Muscle of arm (tissue), 14 donors: ENCODE measurements at places on chromosomes 2 and 18. TPM values are rescaled to one million over a fixed set of nuclear protein-coding genes. Genes with fewer than 3 reads are reported as not detected.

The KIF3C gene
- 6.5 TPM for polyA plus RNA-seq

GRCh38 chr18:56038171-56039030 is 450.4 kb upstream of the TCF4 start:
- DNase-seq, result no peak

GRCh38 chr2:54995553-54995952 is 54.7 kb downstream of the RTN4 start:
- DNase-seq, result no peak

- no peak for DNase-seq
These were observed 229.4 kb downstream of the THSD7B start for GRCh38 chr2:136994793-136995192.

The DYTN gene
- polyA plus RNA-seq, result not detected

The FAM237A gene
- polyA plus RNA-seq, result not detected

GRCh38 chr2:37984589-37984988 is 59.5 kb downstream of the RMDN2 start:
- DNase-seq, result no peak

DNA sequence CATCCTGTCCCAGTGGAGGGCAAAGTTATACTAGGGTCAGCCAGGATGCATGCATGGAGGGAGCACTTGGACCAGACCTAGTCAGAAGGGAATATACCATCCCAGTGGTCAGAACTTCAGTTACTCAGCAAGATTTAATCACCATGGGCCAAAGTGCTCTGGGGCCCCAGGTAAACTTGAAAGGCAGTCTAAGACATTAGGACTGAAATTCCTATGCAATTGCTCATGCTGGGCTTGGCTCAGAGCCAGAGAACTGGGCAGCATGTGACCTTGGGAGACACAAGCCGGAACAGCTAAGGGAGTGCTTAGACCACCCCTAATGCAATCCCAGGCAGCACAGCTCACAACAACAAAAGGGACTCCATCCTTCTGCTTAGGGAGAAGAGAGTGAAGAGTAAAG is 401.3 kb downstream of the KCNJ3 start:
- no peak for DNase-seq

DNA sequence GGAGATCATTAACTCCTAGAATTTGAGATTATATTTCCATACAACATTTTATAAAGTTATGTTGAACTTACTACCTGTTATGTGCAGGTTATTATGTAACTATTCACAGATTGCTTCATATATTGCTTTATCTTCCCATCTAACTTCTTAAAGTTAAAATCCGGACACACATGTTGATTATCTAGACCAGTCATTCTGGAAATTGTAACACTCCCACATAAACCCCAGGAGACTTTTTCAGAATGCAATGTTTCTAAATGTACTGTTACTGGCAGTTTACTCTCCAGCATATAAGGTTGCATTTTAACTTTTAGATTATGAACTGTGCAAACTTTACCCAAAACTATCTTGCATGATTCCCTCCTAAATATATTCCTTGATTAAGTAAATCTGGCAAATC is 70.5 kb upstream of the FAM117B start:
- DNase-seq, result no peak

GRCh38 chr2:219565130-219566080 is 5.9 kb downstream of the OBSL1 start:
- DNase-seq, result no peak

- DNase-seq, result peak; percentile 81
These were observed 186.3 kb downstream of the TCF4 start for GRCh38 chr18:55401638-55402191.

The NOTO gene
- polyA plus RNA-seq, result not detected

DNA sequence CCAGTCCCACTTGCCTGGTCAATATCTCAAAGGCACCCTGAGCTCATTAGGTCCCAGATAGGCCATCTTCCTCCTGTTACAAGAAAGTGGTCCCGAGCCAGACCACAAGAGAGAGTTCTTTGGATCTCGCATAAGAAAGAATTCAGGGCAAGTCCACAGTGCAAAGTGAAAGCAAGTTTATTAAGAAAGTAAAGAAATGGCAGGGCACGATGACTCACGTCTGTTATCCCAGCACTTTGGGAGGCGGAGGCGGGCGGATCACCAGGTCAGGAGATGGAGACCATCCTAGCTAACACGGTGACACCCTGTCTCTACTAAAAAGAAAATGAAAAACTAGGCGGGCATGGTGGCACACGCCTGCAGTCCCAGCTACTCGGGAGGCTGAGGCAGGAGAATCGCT is 10.8 kb upstream of the SMAD7 start:
- DNase-seq, result no peak

DNA sequence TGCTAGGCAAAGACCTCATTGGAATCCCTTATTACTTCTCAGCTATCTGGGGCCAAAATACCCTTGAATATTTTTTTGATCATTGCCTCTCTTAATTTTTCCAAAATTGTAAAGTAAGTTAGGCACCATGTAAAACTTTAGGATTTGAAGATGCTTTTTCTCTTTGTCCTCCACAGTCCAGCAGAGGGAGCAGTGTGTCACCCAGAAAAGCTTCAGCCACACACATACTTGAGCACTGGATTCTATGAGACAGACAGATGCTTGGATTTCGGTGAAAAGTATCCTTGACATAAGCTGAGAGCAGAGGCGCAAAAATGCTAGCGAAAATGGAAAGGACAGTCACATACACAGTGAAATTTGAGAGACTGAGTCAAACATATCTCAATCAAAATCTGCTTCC is 74.7 kb upstream of the KCNJ3 start:
- DNase-seq, result peak; percentile 65

GRCh38 chr2:217293046-217293445 is 433.2 kb upstream of the TNP1 start:
- DNase-seq, result no peak

DNA sequence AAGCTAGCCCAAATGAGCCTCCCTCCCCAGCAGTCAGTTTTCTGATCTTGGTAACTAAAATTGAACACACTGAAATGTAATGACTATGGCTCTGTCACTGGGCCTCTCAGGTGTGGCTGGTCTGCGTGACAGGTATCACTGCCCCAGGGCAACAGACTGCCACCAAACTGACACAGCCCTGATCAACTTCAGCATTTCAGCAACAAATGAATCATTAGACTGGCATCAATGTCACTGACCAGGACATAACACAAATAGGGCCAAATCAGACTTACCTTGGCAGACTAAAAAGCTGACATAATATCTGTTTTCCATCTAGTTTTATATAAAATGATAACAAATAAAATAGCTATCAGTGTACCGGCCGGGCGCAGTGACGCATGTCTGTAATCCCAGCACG is 290.8 kb upstream of the CHAC2 start:
- no peak for DNase-seq

The ACTR1B gene
- polyA plus RNA-seq, result 41.8 TPM

The THSD7B gene
- polyA plus RNA-seq, result not detected

The FOSL2 gene
- 16.5 TPM for polyA plus RNA-seq

The CDH19 gene
- not detected for polyA plus RNA-seq

GRCh38 chr2:26934335-26934724 is 36.1 kb upstream of the MAPRE3 start:
- DNase-seq, result no peak

GRCh38 chr2:118122594-118123281 is 34.5 kb downstream of the INSIG2 start:
- DNase-seq, result peak; percentile 14

The DSG3 gene
- not detected for polyA plus RNA-seq

GRCh38 chr18:23902396-23902795 is 112.2 kb upstream of the TTC39C start:
- DNase-seq, result no peak

- DNase-seq, result no peak
These were observed 59.8 kb upstream of the IL1R1 start for GRCh38 chr2:102082571-102083392.

DNA sequence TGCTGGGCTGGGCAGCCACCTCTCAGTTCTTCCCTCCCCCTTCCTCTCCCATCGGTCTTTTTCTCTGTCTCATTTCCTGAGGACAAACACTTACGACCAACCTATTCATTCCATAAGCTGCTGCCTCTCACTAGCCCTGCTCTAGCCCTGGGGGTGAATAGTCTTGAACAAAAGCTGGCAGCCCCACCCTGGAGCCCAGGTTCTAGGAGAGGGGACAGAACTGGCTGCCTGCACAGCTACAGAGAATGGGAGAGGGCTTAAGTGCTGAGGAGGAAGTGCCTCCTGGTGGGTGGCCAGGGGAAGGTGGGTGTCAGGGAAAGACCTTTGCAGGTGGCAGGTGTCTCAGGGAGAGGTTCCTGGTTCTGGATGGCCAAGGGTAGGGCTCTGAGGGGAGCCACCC is 22.8 kb downstream of the ANO7 start:
- DNase-seq, result no peak

DNA sequence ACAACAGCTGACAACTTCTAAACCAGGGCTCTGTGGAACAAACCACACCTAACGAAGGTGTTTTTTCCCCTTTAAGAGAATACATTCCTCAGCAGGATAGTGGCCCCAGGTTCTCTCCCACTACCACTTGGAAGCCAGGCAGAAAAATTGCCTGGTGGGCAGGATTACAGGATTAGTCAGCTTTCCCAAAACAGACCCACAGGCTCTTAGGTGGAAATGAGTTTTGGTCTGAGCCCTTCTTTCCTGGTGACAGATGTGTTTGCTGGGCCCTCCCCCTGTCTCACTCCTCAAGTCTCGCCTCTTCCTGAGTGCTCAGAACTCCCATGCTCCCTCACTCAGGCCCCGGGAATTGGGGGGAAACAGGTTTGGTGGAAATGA is 139.4 kb upstream of the HAAO start:
- DNase-seq, result no peak

- DNase-seq, result no peak
These were observed 6.1 kb downstream of the LBH start for GRCh38 chr2:30237239-30237965.

DNA sequence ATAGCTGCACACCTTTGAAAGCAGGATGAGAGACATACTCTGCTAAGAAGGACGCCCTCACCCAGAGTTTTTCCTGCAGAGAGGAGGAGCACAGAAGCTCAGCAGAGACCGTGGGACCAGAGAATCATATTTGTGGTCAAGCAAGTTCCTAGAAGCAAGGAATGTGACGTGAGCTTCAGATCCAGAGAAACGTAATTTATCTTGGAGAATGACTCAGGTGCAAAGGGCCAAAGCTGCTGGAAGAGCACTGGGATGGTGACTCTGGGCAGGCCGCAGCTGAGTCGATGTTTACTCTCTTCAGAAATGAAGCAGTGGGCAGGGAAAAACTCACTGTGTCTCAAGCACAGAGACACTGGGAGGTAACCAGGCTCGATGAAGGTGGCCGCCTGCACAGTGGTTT is 50.1 kb upstream of the IGFBP2 start:
- no peak for DNase-seq

DNA sequence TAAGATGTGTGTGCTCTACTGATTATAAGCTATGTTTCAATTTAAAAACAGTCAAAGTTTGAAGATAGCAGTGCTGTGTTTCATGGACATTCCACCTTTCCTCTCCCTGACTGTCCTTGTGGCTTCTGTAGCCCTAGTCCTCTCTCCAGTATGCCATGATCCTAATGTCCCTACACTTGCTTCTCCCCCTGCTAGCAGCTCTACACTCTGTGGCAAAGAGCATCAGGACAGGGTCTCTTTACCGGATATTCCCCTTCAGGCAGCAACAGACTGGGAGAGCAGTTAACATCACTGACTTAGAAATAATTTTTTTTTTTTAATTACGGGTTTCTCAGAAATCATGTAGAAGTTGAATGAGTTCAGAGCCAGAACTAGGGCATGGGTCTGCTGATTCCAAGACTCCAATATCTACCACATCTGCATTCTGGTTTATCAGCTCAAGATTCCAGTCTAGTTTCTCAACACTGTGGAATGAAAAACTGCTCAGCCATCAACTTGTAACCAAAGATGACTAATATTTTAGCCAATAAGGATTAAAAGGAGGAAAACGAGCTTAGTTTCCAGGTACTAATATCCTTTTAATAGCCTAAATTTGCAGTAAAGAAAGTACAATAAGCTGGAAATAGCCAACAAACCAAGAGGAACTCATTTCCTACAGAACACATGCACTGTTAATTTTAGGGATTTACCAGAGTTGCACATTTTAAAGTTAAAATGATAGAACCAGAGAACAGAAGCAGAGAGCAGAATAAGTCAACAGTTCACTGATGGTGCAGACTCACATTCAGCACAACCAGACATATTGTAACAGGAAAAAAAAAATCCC is 45.2 kb downstream of the TMEM131 start:
- no peak for DNase-seq

DNA sequence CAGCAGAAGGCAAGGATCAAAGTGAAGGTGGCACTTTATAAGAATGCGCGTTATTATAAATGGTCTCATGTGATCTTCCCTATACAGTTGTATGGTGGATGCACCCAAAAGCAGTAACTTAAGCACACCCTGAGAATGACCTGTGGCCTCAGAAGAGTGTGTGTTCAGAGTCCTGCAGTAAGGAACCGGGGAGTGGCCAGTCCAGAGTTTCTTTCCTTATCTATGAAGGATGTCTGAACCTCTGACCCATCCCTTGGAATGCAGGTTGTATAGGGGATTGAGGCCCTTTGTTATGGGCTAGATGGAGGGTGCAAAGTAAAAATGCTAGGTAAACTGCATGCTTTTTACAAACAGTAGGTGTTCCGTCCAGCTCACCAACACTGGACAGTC is 43.6 kb upstream of the ANKRD44 start:
- no peak for DNase-seq

The DHRS9 gene
- polyA plus RNA-seq, result 0.16 TPM

The CHRNG gene
- polyA plus RNA-seq, result 81.6 TPM

GRCh38 chr2:222538535-222538934 is 114.2 kb downstream of the SGPP2 start:
- DNase-seq, result no peak

The KCNJ13 gene
- polyA plus RNA-seq, result 0.07 TPM

The PROKR1 gene
- polyA plus RNA-seq, result 4.4 TPM

- DNase-seq, result no peak
These were observed 82.3 kb downstream of the STPG4 start for GRCh38 chr2:47072728-47073191.

DNA sequence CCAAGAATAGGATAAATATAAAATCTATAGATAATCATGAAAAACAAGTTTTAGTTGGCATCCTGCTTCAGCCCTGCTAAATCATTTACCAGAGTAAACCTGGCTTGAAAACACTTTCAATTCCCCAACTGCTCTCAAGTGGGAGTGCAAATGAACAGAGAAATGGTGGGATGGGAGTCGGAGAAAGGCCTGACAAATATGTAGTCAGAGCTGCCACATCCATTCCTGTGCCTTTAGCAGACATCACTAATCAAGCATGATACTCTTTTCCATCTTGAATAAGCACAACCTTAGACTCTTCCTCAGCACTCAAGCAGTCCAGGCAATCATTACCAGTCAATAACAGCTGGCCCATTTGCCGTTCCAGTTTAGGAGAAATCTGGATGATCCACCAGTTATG is 101.3 kb downstream of the ANKRD44 start:
- DNase-seq, result no peak
